Activated CD4-positive, alpha-beta memory T cell treated with anti-CD3 and anti-CD28 coated beads for 36 hours (primary cell): ENCODE measurements at places on chromosomes 3 and 15. TPM values are rescaled to one million over a fixed set of nuclear protein-coding genes. Genes with fewer than 3 reads are reported as not detected.

PCCB gene
- total RNA-seq: 54.5 TPM

NR1I2 gene
- 0.36 TPM for total RNA-seq

LDHAL6B gene
- not detected for total RNA-seq

FEZF2 gene
- not detected for total RNA-seq

MOBP gene
- not detected for total RNA-seq

REC114 gene
- not detected for total RNA-seq

PCNP gene
- 231 TPM for total RNA-seq

RAB6B gene
- total RNA-seq: 3.9 TPM

SEMA3F gene
- 0.19 TPM for total RNA-seq

C3orf20 gene
- total RNA-seq: 0.12 TPM
